ENCODE measurements at places on chromosomes 3 and 15.

DNA sequence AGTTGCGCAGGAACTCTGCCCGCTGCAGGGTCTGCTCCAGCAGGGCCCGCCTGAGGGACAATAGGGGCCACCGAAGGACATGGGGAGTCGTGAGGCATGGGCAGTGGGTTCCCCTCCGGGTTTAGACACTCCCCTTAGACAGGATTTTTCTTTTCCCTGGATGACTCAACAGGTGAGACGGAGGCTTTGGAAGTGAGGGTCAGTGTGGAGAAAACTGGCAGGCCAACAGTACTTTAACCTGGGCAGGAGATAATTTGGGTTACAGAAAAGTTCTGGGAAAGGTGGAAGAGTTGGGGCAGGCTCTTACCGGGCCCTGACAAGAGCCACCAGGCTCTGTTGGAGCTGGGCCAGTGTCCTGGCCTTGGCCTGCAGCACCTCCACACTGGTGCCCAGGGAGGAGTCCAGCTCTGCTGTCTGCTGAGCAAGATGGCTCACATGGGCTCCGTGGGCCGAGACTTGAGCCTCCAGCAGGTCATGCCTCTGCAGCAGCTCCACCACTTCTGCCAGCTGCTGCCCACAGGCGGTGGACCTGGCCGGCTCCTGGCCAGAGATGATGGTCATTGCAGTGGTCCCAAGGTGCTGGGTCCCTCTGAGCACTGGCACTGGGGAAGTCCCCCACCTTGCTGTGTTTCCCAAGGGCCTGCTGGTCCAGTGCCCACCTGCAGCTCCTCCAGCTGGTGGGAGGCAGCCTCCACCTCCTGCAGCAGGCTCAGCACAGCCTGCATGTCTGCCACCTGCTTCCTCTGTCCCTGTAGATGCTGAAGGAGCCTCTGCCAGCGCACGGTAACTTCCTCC lies 11.0 kb downstream of the SPTBN5 start:
- DNase-seq = no peak

- no peak for DNase-seq
Observed at GRCh38 chr3:61937477-61937876, 376.1 kb downstream of the PTPRG start.

GRCh38 chr3:69121950-69122349 lies 445 bp downstream of the LMOD3 start:
- DNase-seq = no peak

GRCh38 chr3:76938962-76939361 lies 100.9 kb upstream of the ROBO2 start:
- no peak for DNase-seq

GRCh38 chr15:80785811-80786354 lies 6.7 kb downstream of the CEMIP start:
- DNase-seq = no peak

GRCh38 chr3:182795389-182795782 lies 2.1 kb downstream of the ATP11B start:
- DNase-seq = no peak

DNA sequence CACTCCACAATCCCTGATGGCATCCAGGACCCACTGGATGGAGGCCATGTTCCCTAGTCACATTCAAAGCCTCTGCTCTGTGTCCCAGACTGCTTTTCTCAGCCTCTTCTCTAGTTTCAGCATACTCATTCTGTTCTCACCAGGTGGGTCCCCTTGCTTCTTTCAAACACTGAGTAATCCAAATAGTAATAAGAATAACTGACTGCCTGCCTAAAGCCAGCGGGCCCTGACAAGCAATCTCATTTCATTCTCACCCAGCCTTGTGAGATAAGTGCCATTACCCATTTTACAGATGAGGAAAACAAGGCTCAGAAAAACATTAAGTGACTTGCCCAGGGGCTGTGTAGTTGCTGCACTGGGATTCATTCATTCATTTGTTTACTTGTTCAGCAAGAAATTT lies 25.4 kb downstream of the MAPKAPK3 start:
- no peak for DNase-seq
